ENCODE measurements at places on chromosomes 12 and 14.

DNA sequence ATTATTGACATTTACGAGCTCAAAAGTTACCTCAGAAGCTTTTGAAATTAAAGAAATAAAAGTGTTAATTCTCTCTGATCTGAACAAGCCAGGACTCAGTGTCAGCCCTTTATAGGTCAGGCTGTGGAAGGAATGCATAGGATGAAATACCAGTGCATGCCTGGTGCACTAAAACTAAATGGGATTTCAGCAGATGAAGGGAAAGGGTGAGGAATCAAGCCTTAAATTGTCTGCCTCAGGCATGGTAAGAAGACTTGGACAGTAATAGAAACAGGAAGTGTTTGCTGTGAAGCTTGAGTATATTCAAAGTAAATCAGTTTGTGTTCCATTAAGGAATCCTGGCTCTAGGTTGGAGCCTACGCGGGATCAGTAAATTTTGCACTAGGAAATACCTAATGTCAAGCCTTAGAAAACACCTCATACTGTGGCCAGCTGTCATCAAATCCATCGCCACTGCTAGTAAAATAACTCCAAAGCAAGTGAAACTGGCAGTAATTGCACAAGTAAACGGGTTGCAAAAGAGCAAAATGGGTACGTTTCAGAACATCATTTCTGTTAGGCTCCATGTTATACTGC is 76.3 kb downstream of the PDE3A start:
- DNase-seq, result no peak

DNA sequence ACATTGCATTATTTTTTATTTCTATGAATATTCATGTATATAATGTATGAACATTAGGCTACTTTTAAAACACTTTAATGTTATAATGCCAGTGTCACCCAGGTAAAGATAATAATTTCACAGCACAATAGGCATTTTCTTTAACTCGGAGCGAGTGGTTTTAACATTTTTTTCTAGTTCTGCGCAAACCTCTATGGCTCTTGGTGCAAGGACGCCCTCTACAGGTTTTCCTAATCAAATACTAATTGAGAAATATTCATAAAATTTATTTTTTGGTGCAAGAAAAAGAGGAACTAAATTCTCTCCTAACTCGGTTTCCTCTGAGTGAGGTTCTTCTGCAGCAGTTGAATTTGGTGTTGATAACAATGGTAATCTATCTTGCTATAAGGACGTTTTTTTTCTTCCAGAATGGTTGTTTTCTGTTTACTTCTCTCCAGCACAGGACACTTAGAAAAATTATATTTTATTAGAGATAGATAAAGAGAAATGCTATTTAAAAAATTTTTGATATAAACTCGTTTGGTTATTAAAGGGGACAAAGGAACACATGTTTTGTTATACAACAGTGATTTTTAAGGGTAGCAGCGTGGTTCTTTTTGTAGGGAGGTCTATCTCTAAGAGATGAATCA is 2.4 kb upstream of the WIF1 start:
- peak; percentile 62 for DNase-seq

DNA sequence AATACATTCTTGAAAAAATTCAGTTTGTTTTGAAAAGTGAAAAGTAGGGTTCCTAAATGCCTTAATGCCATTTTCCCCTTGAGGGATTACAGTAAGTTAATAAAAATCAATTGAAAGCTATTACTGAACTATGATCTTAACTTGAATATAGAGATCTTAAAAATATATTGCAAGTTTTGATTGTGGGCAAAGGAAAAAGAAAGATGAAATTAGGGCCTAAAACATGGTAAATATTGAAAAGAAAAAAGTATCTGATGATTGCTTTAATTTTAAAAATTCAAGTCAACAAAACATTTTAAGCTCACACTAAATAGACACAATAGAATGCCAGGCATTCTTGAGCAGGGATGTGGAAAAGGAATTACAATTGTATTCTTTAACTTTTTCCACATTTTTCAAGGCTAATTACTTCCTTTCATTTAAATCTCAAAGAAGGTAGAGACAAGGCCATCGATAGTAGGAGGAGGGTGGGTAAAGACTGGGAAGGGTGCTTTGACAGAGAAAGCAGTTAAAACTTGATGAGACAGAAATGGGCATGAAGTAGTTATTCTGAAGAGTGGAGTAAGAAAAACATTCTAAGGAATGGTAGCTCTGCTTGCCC is 294.4 kb downstream of the NELL2 start:
- DNase-seq, result no peak

GRCh38 chr12:30820406-30820946 is 65.7 kb upstream of the CAPRIN2 start:
- DNase-seq, result no peak

DNA sequence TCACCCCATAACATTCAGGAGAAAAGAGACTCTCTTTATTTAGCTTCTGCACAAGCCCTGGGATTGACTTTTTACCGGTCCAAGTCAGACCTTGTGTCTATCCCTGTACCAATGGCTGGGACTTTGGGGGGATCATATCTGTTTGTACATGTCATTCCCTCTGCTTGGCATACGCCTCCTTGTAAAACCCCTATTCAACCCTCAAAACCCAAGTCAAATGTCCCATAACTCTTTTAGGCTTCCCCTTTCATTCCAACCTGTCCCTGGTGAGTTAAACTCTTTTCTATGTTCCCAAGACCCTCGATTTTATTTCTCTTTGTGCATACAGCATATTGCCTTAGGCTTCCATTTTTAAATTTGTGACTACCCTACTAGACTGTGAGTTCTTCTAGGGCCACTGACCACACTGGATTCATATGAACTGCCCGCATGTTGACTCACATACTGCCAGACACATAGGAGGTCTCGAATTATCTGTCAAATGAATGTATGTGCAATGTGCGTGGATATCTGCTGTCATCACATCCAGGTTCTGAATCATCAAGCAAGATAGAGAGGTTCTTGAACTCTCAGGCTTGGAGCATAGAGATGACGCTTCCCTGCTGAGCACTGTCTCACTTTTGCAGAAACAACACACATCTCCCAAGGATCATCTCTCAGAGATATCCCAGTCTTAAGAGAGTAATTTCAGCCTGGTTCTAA is 548.6 kb upstream of the TBX3 start:
- no peak for DNase-seq

DNA sequence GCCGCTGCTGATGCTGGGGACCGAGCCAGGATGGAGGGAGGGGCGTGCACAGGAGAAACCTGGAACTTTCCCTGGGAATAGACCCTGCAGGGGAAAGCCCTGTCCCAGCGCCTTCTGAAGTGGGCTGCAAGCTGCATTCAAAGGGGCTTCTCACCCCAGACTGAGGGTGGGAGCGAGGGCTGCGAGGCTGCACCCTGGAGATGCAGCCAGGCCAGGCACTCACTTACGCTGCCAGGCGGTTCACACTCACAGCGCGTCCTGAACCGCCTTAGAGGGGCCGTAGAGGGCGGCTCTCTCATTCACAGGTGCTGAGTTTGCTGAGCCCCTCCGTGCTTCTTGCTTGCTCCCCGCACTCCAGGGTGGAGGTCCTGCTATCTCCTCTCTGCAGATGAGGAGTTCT is 208.5 kb upstream of the C14orf180 start:
- DNase-seq, result no peak

DNA sequence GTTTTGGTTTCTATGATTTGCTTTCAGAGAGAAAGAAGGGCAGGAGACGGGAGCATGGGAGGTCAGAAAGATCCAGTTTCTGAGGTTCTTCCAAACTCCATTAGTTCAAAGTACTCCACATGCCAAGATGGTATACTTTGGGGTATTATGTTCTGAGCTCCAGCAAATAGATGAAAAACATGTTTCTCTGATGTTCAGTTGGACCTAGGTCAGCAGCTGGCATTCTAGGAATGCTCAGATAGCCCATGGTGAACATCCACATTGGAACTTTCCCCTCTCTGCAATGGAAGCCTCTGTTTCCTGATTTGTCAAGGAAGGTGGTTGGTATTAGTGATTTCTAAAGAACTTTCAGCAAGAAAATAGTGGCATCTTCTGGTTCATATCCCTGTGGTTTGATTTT is 257.5 kb downstream of the KTN1 start:
- DNase-seq, result no peak

GRCh38 chr12:93591137-93591868 is 18.8 kb downstream of the SOCS2 start:
- DNase-seq, result peak; percentile 82

- no peak for DNase-seq
Measured at GRCh38 chr14:61977217-61977616, 215.0 kb downstream of the SNAPC1 start.

DNA sequence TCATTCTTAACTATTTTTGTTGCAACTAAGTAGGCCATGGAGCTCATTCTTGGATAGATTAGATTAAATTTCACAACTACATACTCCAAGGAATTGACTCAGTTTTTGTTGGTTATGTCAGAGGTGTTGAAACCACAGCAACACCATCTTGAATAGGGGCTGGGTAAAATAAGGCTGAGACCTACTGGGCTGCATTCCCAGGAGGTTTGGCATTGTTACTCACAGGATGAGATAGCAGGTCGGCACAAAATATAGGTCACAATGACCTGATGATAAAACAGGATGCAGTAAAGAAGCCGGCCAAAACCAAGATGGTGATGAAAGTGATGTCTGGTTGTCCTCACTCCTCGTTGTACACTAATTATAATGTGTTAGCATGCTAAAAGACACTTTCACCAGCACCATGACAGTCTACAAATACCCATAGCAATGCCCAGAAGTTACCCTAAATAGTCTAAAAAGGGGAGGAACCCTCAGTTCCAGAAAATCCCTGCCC is 20.9 kb downstream of the DMAC2L start:
- DNase-seq, result no peak

DNA sequence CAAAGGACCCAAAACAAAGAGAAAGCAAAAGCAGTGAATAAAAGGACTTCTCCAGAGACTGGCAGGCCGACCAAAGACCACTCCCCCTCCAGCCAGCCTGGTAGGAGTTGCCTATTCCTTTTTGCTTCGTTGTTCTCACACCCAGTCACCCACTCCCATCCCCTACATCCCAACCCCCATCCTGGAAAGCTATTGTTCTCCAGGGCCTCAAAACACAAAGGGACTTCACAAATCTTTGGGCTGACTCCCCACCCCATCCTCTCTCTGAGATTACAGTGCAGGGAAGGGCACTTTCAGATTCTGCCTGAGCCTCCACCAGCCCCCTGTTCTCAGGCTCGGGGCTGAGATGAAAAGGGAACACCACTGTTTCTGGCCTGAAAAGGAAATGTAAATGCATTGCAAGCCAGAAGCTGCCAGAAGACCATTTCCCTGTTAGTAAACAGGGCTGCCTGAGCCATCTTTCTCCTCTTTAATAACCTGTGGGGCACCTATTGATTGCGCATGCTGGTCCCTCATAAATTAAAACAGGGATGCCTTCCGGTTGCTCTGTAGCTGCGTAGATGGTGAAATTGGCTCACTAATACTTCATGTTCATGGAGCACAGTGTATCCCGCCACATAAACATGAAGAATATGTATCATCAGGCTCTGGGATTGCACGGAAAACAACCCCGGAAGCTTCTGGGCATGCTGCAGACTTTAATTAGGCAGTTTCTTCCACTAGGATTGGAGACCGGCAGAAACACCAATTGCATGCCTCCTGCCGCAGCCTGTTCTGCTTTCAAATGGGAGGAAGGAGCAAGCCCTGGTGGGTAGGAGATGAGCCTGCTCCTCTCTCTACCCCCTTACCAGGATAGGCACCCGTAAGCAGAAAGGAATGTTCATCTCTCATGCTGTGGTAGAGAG is 130.3 kb upstream of the FUT8 start:
- peak; percentile 80 for DNase-seq

- DNase-seq, result no peak
Measured at GRCh38 chr12:100799770-100800169, 5.2 kb downstream of the ANO4 start.

- no peak for DNase-seq
Measured at GRCh38 chr12:81949416-81949815, 190.3 kb upstream of the PPFIA2 start.

DNA sequence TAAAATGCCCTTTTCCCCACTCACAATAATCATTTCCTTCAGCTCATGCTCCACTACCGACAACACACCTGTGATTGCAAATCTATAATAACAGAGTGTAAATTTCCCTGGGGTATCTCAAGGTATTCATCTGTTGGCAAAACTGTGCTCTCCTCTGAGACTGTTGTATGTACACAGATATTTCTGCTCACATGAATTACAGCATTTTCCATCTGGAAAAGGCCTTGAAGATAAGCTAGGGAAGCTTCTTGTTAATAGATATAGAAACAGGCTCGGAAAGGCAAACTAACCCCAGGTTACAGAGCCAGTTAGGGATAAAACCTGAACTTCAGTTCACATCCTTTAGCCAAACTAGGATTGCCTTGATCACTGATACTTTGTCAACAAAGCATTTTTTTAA is 210.4 kb upstream of the KRR1 start:
- DNase-seq, result no peak

All from activated CD4-positive, alpha-beta T cell treated with anti-CD3 and anti-CD28 coated beads, Interleukin-2, amount 10 ng/mL, durations not matched to agents 24 days and 14 days (primary cell).